ENCODE measurements at places on chromosomes 2 and 18. TPM values are rescaled to one million over a fixed set of nuclear protein-coding genes. Genes with fewer than 3 reads are reported as not detected.

GRCh38 chr2:215621381-215621780 is 185.5 kb upstream of the FN1 start:
- H3K27ac ChIP-seq, result no peak overlapping the region
- H3K4me3 ChIP-seq, result no peak overlapping the region
- no peaks in the 10 kb centered on the region for H3K36me3 ChIP-seq
- H3K27me3 ChIP-seq, result peaks cover 6% of the 10 kb centered on the region

DNA sequence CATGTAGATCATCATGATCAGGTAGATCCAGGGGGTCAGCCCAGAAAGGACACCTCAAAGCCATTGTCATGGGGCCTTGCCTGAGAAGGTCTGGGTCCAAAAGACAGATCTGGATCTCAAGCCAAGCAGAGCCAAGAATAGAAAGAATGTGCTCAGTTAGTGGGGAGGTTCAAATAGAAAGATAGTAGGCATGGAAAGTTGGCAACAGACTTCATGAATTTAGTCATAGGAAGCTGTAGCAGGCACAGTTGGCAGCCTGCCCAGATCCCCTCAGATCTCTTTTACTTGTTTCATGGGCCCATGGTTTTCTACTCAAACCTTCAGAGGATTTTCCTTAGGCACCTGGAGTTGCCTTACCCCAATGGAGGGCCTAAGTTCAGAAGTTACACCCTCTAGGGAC is 767.0 kb downstream of the SLC4A3 start:
- no peak overlapping the region for H3K27ac ChIP-seq
- no peaks in the 10 kb centered on the region for H3K36me3 ChIP-seq
- no peak for DNase-seq
- no peaks in the 10 kb centered on the region for H3K27me3 ChIP-seq
- H3K4me1 ChIP-seq, result no peaks in the 10 kb centered on the region

DNA sequence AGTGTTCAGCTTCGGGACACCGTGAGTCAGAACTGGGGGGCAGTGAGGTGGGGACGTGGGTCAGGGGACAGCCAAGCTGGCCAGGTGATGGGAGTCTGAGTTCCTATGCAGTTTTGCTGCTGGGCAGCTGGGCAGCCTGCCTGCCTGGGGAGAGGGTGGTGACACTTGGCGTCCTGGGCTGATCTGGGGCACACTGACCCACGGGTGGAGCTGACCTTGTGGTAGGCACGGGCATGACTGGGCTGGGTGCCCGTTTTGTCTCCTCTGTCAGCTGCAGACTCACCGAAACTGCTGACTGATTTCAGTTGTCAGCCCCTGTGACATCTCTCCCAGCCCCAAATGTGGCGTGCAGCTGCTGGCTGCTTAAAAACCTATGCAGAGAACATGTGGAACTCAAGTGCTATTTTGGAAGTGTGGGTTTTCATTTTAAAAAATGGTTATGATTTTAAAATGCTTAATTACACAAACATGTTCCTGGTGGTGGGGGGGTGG is 32.6 kb upstream of the E2F6 start:
- no peak overlapping the region for H3K4me3 ChIP-seq
- H3K36me3 ChIP-seq, result no peaks in the 10 kb centered on the region
- H3K27me3 ChIP-seq, result no peaks in the 10 kb centered on the region
- peak; percentile 85 for DNase-seq
- peaks cover 15% of the 10 kb centered on the region for H3K4me1 ChIP-seq

- no peaks in the 10 kb centered on the region for H3K27me3 ChIP-seq
- H3K36me3 ChIP-seq, result no peaks in the 10 kb centered on the region
- no peak overlapping the region for H3K4me3 ChIP-seq
- DNase-seq, result no peak
Observed at GRCh38 chr2:85911097-85911496, 22.3 kb upstream of the ST3GAL5 start.

- H3K4me1 ChIP-seq, result peaks cover 43% of the 10 kb centered on the region
- no peaks in the 10 kb centered on the region for H3K36me3 ChIP-seq
- no peaks in the 10 kb centered on the region for H3K27me3 ChIP-seq
- H3K4me3 ChIP-seq, result no peak overlapping the region
- no peak overlapping the region for H3K27ac ChIP-seq
- DNase-seq, result no peak
Observed at GRCh38 chr2:71880846-71881610, 266.6 kb downstream of the CYP26B1 start.

DNA sequence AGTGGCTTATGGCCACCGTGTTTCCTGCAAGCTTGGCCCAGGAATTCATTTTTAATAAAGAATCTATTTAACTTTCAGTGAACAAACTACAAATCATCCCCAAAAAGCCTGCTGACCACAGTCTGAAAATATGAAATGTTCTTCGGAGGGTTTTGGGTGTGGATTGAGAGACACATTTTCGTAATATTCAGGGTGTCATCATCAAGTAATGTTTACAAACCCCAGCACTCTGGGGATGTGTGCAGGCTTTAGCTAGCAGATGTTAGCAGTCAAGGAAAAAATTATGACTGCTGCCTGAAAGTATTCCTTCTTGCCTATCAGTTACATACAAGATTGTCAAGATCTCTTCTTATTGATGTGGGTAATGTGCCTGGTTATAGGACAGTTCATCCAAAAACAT is 143.9 kb upstream of the FN1 start:
- no peaks in the 10 kb centered on the region for H3K4me1 ChIP-seq
- no peak overlapping the region for H3K4me3 ChIP-seq
- H3K27me3 ChIP-seq, result no peaks in the 10 kb centered on the region
- DNase-seq, result no peak

DNA sequence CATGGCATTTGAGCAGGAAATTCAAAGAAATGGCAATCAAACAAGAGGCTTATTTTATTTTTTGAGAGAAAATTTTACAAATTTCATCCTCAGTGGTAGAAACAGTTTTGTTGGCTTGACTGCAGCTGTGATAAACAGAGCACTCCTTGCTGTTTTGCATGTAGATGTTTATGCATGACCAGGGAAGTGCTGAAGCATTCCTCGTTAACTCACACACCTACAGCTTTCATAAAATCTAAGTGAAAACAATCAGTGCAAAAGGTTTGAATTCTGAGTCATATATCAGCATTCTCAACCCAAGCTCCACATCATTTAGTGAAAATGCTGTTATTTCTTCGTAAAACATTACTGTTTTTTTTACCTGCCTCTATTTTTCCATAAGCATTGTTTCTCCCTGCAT is 146.6 kb upstream of the CCDC68 start:
- no peaks in the 10 kb centered on the region for H3K36me3 ChIP-seq
- DNase-seq, result no peak
- no peaks in the 10 kb centered on the region for H3K4me1 ChIP-seq
- H3K27me3 ChIP-seq, result no peaks in the 10 kb centered on the region
- no peak overlapping the region for H3K4me3 ChIP-seq
- no peak overlapping the region for H3K27ac ChIP-seq

GRCh38 chr2:11499081-11499743 is 33.3 kb upstream of the E2F6 start:
- H3K36me3 ChIP-seq, result no peaks in the 10 kb centered on the region
- H3K4me1 ChIP-seq, result peaks cover 24% of the 10 kb centered on the region
- H3K27me3 ChIP-seq, result no peaks in the 10 kb centered on the region
- no peak for DNase-seq
- H3K4me3 ChIP-seq, result no peak overlapping the region
- no peak overlapping the region for H3K27ac ChIP-seq

- peaks cover 76% of the 10 kb centered on the region for H3K4me1 ChIP-seq
- peak; percentile 91 for DNase-seq
- H3K4me3 ChIP-seq, result peak overlapping the region; percentile 22
- peak overlapping the region; percentile 96 for H3K27ac ChIP-seq
- no peaks in the 10 kb centered on the region for H3K36me3 ChIP-seq
Observed at GRCh38 chr18:79402977-79403722, 7.4 kb downstream of the NFATC1 start.

- H3K27me3 ChIP-seq, result no peaks in the 10 kb centered on the region
- no peaks in the 10 kb centered on the region for H3K36me3 ChIP-seq
- peak overlapping the region; percentile 82 for H3K27ac ChIP-seq
- DNase-seq, result peak; percentile 79
- peaks cover 22% of the 10 kb centered on the region for H3K4me1 ChIP-seq
- H3K4me3 ChIP-seq, result no peak overlapping the region
Observed at GRCh38 chr2:8535821-8536685, 145.8 kb upstream of the ID2 start.

DNA sequence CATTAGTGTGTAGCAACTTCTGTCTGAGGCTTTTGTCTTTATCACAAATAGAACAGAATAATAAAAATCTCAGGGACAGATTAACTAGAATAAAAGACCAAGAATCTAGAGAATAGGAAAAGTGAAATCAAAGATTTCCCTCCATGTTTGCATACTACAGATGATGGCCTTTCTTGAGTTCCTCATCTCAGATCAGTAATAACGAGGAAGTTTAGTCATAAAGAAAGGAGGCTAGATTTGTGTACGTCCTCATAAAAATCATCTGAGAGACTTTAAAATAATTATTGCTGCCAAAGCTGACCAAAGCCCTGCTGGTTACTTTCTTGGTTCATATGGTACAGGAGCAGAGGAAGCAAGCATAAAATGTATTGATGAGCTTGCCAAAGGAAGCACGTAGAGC is 117.3 kb downstream of the MIB1 start:
- H3K27me3 ChIP-seq, result no peaks in the 10 kb centered on the region
- DNase-seq, result no peak
- no peak overlapping the region for H3K27ac ChIP-seq
- no peaks in the 10 kb centered on the region for H3K36me3 ChIP-seq

DNA sequence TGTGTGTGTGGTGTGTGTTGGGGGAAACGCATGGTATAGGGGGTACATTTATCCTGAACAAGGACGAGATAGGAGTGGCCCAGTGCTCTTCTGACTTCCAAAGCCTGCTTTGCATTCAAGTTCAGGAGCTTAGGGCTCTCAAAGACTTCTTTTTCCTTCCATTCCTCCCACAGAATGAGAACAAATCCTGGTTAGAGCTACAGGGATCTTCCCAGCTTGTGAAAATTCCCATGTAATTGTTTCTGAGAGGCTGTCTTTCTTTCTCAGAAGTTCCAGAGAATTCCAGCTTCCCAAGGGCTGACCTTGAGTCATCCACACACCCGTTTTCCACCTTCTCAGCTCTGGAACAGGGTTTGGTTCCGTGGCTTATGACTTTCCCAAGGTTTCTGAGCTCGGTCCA is 38.9 kb downstream of the FASTKD2 start:
- H3K27ac ChIP-seq, result no peak overlapping the region
- no peaks in the 10 kb centered on the region for H3K27me3 ChIP-seq
- H3K4me3 ChIP-seq, result no peak overlapping the region
- no peaks in the 10 kb centered on the region for H3K36me3 ChIP-seq
- H3K4me1 ChIP-seq, result peaks cover 7% of the 10 kb centered on the region

GRCh38 chr2:239725551-239725890 is 299.6 kb downstream of the NDUFA10 start:
- no peak overlapping the region for H3K4me3 ChIP-seq
- DNase-seq, result peak; percentile 65
- no peaks in the 10 kb centered on the region for H3K27me3 ChIP-seq
- no peaks in the 10 kb centered on the region for H3K4me1 ChIP-seq
- H3K27ac ChIP-seq, result no peak overlapping the region
- no peaks in the 10 kb centered on the region for H3K36me3 ChIP-seq

DNA sequence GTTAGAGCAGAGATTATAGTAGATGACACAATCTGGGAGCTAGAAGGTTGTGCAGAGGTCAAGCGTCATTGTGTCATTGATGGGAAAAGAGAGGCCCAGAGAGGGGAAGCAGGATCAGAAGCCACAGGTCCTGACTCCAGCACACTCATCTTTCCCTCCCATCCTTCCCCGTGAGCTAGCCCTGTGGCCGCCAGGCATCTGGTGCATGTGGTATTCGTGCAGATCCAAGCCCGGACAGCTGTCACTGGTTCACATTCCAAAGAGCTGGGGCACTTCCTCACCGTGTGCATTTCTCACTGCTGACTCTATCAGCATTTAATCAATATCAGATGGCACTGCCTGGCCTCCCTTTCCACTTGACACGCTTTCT is 94.1 kb upstream of the THOC1 start:
- no peak for DNase-seq
- H3K27me3 ChIP-seq, result no peaks in the 10 kb centered on the region
- H3K36me3 ChIP-seq, result no peaks in the 10 kb centered on the region
- H3K4me1 ChIP-seq, result no peaks in the 10 kb centered on the region
- no peak overlapping the region for H3K4me3 ChIP-seq

DNA sequence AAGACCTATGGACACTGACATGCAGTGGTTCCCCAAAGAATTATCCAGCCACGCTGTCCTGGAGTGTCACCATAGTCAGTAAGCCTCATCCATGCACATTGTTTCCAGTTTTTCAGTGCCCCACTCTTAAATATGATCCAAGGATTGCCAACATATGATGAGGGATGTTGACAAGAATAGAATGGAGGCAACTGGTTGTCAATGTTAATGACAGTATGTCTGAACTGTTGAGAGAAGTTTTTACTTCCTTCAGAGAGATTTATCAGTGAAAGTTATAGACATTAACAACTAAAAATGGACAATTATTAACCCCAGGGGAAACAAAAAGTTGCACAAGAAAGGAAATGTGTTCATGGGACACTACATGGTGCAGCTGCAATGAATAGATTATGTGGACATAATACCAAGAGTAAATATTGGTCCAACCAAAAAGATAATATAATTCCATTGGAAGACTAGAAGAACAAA is 69.9 kb downstream of the CYP26B1 start:
- H3K36me3 ChIP-seq, result no peaks in the 10 kb centered on the region
- DNase-seq, result no peak
- no peaks in the 10 kb centered on the region for H3K4me1 ChIP-seq
- no peaks in the 10 kb centered on the region for H3K27me3 ChIP-seq
- no peak overlapping the region for H3K27ac ChIP-seq

- H3K4me1 ChIP-seq, result no peaks in the 10 kb centered on the region
- no peak for DNase-seq
- no peaks in the 10 kb centered on the region for H3K36me3 ChIP-seq
- H3K4me3 ChIP-seq, result no peak overlapping the region
- H3K27ac ChIP-seq, result no peak overlapping the region
- no peaks in the 10 kb centered on the region for H3K27me3 ChIP-seq
Observed at GRCh38 chr2:204135752-204136151, 199.2 kb downstream of the ICOS start.

GRCh38 chr2:46539327-46540276 is 60.2 kb downstream of the TMEM247 start:
- DNase-seq, result no peak
- H3K27ac ChIP-seq, result peak overlapping the region; percentile 96
- H3K4me3 ChIP-seq, result no peak overlapping the region
- no peaks in the 10 kb centered on the region for H3K36me3 ChIP-seq
- H3K27me3 ChIP-seq, result no peaks in the 10 kb centered on the region
- peaks cover 46% of the 10 kb centered on the region for H3K4me1 ChIP-seq

DNA sequence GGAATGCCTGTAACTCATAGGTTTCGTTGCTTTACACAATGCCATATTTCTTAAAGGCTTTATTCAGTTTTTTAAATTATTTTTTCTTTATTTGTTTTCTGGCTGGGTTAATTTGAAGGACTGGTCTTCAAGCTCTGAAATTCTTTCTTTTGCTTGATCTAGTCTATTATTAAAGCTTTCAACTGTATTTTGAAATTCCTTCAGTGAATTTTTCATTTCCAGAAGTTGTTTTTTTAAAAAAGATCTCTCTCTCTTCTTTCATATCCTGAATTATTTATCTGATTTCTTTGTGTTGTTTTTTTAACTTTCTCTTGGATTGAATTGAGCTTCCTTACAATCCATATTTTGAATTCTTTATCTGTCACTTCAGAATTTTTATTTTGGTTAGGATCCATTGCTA is 239.9 kb upstream of the CTAGE1 start:
- peaks cover 7% of the 10 kb centered on the region for H3K27me3 ChIP-seq
- H3K4me1 ChIP-seq, result no peaks in the 10 kb centered on the region
- no peak overlapping the region for H3K27ac ChIP-seq
- DNase-seq, result no peak
- no peak overlapping the region for H3K4me3 ChIP-seq

ADRA2B gene
- total RNA-seq, result 5.0 TPM

GLB1L gene
- 2.3 TPM for total RNA-seq

TDRD15 gene
- 0.47 TPM for total RNA-seq

NPAS2 gene
- total RNA-seq, result 8.6 TPM

GPR45 gene
- not detected for total RNA-seq

MRPS5 gene
- total RNA-seq, result 42.4 TPM

CXCR2 gene
- total RNA-seq, result 24.4 TPM
